Immature natural killer cell (primary cell): ENCODE measurements at places on chromosomes 2 and 18. TPM values are rescaled to one million over a fixed set of nuclear protein-coding genes. Genes with fewer than 3 reads are reported as not detected.

Gene RBMS1
- polyA plus RNA-seq, result 172 TPM

Gene NOSTRIN
- not detected for polyA plus RNA-seq

Gene CD8B
- polyA plus RNA-seq, result 21.0 TPM

Gene SULT1C2
- not detected for polyA plus RNA-seq

Gene KCNE4
- not detected for polyA plus RNA-seq
